ENCODE measurements at places on chromosomes 3 and 15. TPM values are rescaled to one million over a fixed set of nuclear protein-coding genes. Genes with fewer than 3 reads are reported as not detected.

DNA sequence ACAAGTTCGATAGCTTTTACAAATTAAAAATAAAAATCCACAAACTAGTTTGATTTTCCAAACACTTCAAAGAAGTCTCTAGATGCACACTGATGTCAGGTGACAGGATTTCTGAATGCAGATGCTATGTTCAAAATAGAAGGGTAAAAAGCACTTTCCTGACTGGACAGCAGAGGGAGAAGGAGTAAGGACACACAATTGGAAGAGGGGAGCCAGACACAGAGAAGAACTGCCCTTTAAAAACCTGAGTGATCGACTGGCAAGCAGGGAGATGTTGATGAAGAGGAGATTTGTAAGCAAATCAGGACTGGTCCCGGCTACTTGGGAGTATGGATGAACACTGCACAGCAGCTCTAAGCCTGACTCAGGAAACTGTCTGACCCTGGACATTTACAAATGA is 612.8 kb downstream of the MAGI1 start:
- DNase-seq: no peak

DNA sequence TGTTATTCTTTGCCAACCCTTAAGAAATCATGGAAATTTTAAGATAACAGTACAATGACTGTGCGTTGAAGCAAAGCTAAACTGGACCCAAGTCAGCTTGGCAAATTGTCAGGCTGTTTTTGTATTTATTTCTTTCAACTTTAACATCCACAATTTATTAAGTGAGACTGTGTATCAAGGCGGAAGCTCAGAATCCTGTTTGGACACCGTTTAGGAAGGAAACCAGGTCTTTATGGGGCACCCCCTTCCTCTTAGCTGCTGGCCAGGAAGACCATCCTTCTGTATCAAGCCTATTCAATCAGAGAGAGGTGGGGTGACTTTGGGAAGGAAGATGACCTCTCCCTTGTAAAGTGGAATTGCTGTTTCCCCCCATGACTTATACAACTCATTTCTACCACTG is 166.0 kb downstream of the MCTP2 start:
- no peak for DNase-seq

DNA sequence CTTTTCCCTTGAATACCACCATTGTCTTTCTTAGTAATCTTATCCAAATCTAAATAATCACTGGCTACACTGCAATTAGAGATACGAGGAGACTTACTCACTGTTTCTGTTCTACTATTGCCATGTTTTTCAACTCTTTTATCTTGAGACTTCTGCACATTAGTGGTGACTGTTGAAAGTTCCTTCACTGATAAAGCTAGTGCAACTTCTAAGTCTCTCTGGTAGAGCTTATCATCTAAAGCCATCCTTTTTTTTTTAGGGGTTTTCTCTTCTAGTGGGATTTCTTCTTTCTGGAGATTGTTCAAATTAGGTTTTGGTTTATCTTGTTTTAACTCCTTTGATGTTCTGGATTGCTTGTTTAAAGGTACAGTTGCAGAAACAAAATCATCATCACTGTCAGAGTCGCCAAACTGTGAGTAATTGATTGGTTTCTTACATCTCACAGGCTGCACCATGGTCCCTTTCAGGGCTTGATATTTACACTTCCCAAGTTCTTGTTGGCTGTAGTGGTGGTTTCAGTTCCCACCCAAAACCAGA is 37.7 kb downstream of the NCK1 start:
- no peak for DNase-seq

DNA sequence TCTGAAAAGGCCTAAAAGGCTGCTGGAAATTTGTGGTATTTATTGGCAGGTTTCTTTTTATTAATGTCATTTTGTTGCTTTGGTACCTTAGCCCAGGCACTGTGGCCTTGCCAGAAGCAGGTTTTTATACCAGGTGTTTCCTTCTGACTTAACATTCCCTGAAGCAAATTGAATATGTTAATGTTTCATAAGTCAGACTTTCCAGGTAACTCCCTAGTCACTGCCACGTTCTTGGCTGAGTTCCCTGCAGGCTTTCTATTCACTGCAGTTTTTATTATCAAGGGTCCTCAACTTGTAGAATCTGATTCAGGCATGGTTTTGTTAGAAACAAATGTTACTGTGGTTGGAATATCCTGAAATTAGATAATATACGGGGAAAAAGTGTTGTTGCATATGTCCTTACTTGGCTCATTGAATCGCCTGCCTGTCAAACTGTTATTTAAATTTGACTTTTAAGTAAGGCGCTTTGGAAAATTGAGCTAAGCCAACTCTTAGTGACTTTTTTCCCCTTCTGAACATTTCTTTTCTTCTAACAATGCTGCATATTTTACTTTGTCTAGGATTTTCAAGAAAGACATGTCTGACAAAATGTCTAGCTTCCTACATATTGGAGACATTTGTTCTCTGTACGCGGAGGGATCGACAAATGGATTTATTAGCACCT is 22.9 kb downstream of the ITPR1 start:
- no peak for DNase-seq

GRCh38 chr3:53167418-53168174 is 6.6 kb downstream of the PRKCD start:
- no peak for DNase-seq

GRCh38 chr15:92914768-92915221 is 14.7 kb downstream of the CHD2 start:
- no peak for DNase-seq

DNA sequence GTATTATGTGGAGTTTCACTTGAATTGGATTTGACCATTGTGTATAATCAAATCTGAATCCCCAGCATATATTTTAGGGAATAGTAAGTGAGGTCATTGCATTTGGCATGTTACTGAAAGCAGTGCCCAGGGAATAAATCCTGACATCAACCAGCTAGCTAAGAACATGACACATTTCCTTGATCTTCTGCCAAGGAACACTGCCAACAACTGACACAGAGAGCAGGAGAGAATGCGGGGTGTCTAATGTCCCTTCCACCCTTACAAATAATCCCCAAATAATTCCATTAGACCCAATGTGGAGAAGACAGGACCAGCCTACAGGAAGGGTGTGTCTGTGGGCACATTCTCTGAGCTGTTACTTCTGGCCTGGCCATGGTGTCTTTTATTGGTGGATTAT is 30.6 kb upstream of the UBE3A start:
- no peak for DNase-seq

GRCh38 chr15:44697014-44697413 is 14.1 kb downstream of the PATL2 start:
- DNase-seq: no peak

- no peak for DNase-seq
These were observed 143.0 kb upstream of the PRR23C start for GRCh38 chr3:139187648-139188047.

DNA sequence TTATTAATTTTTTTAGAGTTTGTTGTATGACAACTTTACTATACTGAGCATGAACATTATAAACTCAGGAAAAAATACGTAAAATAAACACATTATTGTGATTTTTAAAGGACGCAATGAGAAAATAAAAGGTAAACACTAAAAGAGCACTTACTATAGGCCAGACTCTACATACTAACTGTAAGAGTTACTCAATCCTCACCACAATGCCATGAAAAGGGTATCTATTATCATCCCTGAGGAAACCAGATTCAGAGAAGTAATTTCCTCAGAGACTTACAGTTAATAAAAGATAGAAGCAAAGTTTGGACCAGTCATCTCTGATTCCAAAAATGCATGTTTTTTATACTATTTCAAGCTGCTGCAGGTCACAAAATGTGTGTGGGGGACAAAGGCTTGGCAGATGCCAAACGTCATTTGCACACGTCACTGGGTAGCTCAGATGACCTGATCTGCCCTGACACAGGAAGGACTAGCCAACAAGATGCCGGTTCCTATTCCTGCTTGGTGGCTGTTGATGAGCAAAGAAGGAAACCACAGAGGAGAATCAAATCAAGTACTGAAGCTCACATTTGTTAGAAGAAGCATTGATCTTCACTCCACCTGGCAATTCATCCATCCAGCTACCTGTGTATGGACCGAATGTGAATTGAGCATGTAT is 42.3 kb downstream of the KLHL6 start:
- DNase-seq: no peak

GRCh38 chr3:38149708-38150107 is 11.2 kb downstream of the MYD88 start:
- no peak for DNase-seq

GRCh38 chr3:179166561-179167201 is 18.5 kb downstream of the PIK3CA start:
- DNase-seq: no peak

DNA sequence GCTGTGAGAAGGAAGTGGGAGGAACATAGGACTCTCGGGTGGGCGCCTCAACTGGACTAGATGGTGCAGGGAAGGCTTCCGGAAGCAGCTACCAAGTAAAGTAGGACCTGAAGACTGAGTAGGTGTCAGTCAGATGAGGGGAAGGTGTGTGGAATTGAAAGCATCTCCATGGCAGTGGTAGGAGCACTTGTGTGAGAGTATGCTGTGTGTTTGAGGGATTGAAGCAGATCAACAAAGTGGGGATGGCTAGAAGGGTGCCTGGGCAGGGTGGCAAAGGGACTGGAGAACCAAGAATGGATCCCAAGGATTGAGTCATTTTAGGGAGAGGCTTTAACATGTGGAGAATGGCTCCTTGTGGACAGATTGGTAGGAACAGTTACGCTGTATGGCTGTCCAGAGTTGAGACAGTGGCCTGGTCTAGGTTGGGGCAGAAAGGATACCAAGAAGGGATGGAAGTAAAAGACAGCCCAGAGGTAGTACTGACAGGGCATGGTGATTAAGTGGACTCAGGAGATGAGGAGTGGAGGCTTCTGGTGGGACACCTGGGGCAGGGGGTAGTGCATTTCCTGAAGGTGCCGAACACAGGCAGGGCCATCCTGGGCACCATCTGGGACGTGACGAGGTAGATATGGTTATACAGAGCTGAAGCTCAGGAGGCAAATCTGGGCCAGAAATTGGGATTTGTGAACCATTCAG is 1.5 kb downstream of the UQCC5 start:
- no peak for DNase-seq

GRCh38 chr15:37041042-37041441 is 59.3 kb downstream of the MEIS2 start:
- no peak for DNase-seq

DNA sequence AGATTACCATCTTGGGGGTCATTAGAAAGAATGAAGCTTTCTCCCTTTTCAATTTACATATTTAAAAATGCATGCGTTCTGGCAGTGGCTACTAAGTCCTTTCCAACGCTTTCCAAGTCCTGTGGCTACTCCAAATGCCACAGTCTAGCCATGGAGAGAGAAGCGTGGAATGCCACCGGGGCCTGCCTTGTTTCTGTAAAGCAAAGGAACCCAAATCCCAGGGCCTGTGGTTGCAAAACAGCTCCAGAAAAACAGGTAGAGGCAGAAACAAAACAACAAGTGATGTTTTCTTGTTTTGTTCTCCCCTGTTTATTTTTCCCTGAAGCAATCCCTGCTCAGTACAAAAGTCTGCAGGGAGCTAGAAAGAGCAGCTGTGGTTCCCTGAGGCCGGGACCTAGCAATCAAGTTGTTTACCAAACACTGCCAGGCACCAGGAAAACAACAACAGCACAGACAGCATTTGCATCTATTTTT is 85.5 kb downstream of the FOXP1 start:
- DNase-seq: no peak

DNA sequence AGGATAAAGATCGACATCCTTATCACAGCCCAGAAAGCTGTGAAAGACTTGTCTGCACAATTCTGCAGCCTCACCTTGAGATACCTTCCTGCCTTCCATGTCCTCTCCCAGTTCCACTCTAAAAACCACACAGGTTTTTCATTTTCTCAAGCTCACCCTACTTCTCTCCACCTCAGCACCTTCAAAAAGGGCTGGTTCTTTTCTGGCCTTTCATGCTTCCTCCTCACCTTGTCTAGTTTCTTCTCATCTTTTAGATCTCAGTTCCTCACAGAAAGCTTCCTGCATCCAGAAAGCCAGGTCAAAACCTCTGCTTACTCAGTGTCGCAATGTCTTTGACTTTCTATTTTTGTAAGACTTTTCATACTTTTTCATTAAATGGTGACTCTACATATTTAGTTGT is 140.2 kb upstream of the STT3B start:
- peak; percentile 25 for DNase-seq

DNA sequence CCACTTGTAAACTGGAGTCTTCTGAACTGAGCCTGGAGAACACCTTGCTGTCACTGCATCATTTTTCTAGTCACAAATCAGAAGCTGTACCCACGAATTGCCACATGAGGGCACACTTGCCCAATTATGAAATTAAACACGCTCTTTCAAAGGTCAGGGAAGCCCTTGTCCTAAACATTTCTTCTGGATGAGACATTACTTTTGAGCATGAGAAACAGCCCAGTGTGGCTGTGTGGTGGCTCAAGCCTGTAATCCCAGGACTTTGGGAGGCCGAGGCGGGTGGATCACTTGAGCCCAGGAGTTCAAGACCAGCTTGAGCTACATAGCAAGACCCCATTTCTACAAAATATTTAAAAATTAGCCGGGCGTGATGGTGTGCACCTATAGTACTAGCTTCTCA is 27.5 kb upstream of the CFAP161 start:
- peak; percentile 8 for DNase-seq

DNA sequence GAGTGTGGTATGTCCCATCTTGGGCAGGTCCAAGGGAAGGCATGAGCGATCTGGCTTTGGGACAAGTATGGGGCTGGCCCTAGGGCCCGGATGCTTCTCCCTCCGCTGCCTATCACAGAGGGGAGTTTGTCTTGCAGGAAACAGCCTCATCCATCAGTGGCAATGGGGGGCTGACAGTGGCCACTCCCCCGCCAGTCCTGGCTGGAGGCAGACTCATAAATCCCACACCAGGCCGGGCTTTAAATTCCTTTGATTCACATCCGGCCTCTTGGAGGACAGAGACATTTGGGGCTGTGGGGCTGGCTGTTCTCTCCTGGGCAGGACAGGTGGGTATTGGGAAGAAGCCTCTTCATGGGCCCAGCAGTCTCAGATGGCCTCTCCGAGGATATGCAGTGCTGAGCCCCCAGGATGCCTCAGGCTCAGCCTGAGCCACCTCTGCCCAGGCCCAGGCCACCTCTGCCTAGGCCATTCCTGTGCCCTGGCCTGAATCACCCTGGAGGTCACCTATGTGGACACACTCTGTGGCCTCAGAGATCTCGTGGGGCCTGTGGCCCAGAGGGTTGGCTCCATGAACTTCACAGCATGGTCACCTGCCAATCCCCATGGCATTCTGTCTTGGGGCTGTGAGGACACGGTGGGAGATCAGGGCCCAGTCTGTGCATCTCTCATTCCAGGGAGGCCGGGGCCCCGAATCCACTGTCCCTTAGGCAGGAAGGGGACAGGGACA is 84.2 kb upstream of the GOLGA6L4 start:
- no peak for DNase-seq

CPN2 gene
- not detected for total RNA-seq

IGSF10 gene
- total RNA-seq: 0.05 TPM

IL1RAP gene
- 0.44 TPM for total RNA-seq

CELSR3 gene
- total RNA-seq: 1.6 TPM

IQGAP1 gene
- total RNA-seq: 122 TPM

CCDC12 gene
- 65.9 TPM for total RNA-seq

LYSMD2 gene
- 42.1 TPM for total RNA-seq

IMPG2 gene
- total RNA-seq: 0.11 TPM

MME gene
- total RNA-seq: 0.51 TPM
